SK-N-DZ (cell line): ENCODE measurements at places on chromosomes 3 and 15.

DNA sequence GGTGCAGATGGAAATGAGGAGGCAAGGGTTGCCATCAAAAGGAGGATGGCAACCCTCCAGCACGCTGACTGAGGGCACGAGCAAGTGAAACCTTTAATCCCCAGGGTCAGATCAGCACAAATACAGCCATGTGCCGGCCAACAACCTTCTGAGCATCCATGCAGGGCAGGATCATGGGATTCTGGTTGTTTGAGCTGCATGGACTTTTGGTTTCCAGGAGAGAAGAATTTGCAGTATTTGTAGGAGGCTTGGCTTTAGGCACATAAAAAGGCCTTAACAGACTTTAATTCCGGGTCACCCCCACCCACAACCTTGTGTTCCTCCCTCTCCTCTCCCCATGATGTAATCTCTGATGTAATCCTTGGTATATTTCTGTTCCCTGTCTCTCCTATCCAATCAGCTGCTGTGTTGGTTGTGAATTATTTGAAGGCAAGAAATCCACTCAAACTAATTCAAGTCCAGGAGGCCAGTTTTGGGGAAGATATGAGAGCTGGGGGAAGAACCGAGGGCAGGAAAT lies 254.3 kb downstream of the SHQ1 start:
- DNase-seq = no peak

GRCh38 chr3:18134386-18135059 lies 290.6 kb downstream of the SATB1 start:
- DNase-seq = no peak

- no peak for DNase-seq
Measured at GRCh38 chr3:98457543-98457942, 5.5 kb upstream of the OR5K1 start.

DNA sequence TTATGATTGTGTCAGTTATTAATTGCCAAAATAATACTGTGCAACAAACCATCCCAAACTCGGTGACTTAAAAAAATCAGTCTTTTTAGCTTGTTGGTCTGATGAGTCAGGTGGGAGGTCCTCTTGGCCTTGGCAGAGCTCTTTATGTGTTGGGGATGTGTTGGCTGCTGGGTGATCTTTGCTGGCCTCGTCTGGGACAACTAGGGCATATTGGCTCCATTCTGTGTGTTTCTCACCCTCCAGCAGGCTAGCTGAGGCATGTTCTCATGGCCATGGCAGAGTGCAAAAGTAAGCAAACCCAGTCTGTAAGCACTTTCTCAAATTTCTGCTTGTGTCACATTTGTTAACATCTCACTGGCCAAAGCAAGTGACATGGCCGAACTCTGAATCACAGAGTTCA lies 251.6 kb downstream of the RPLP1 start:
- DNase-seq = no peak

DNA sequence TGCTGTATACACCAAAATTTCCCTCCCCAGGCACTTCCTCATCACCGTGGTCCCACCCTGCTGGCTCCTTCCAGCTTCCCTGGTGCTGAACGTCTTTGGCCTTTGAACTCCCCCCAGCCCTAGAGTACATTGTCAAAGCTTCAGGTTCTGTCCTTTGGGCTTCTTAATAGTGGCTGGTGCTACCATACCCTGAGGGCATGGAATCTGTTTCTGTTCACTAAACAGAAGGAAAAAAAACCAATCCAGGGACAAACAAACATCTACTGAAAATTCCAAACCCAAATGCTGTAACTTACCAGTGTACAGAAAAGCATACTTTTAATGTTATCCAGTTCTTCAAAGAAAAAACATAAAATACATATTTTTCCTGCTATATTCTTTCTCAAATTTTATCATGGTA lies 148.7 kb downstream of the MYLK start:
- no peak for DNase-seq

GRCh38 chr15:60912984-60913697 lies 316.0 kb downstream of the RORA start:
- no peak for DNase-seq

GRCh38 chr15:26083457-26083856 lies 220.3 kb upstream of the ATP10A start:
- no peak for DNase-seq

DNA sequence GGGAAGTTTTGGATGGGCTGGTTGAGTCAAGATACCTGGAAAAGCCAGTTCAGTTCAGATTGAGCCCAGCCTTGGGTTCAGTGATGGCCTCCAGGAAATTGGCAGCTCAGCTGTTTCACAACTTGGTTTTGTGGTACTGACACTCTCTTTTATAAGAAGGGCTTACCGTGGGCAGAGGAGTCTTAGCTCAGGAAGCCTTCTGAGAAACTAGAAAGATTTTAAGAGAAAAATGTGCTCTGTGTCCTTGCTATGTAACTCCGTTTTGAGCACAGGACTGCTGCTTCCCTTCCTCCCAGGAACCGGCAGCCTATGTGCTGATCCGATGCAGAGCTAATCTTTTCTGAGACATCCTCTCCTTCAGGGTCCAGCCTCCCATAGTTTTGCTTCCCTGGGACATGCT lies 46.6 kb upstream of the RASGRP1 start:
- DNase-seq = no peak

DNA sequence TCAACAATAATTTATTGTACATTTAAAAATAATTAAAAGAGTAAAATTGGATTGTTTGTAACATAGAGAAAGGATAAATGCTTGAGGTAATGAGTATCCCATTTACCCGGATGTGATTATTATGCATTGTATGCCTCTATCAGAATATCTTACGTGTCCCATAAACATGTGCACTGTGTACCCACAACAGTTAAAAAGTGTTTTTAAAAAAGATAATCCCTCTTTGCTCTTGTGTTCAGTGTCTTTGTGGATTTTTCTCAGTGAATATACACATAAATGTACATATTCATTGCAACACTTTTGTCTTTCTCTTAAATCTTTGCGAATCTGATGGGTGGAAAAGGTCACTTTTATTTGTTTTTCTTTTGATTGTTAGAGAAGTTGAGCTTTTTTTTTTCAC lies 20.4 kb downstream of the YEATS2 start:
- no peak for DNase-seq

- DNase-seq = no peak
Measured at GRCh38 chr15:73050561-73051295, 1.5 kb upstream of the NEO1 start.

GRCh38 chr3:197353867-197354567 lies 55.6 kb upstream of the DLG1 start:
- DNase-seq = no peak

DNA sequence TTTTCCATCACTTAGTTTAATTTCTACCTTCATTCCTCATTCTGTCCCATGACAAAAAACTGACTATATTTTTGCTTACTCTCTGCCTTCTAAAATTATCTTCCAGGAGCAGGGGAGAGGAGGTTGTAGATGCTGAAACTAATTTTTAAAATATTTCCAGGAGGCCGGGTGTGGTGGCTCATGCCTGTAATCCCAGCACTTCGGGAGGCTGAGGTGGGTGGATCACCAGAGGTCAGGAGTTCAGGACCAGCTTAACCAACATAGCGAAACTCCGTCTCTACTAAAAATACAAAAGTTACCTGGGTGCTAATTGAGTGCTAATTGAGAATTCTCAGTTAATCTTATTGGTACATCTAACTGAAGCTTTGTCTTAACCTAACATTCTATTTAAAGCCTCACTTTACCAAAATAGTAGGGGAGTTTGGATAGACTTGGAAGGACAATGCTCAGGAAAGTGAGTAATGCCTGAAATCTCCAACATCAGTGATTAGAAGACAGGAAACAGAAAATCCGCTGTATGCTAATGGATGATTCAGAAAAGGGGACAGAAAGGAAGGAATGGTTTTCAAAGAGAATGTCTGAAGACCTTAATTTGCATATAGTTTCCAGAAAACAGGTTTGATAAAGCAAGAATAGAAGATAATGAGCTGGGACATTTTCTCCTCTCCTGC lies 336.1 kb downstream of the GBE1 start:
- DNase-seq = no peak

DNA sequence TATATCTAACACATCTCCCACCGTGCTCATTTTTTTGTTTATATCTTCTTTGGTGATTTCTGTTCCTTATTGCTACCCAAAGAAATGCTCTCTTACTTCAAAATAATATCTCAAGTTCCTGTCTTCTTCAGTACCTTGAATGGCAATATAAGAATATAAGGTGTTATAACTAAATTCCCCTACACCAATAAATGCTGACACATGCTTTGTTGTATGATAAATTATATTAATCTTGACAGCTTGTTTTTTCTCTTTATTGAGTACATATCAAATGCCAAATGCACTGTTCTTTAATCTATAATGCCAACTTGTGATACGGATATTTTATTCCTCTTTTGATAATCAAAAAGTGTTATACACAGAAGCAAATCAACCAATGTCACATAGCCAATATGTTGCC lies 540.3 kb downstream of the PYDC2 start:
- no peak for DNase-seq

DNA sequence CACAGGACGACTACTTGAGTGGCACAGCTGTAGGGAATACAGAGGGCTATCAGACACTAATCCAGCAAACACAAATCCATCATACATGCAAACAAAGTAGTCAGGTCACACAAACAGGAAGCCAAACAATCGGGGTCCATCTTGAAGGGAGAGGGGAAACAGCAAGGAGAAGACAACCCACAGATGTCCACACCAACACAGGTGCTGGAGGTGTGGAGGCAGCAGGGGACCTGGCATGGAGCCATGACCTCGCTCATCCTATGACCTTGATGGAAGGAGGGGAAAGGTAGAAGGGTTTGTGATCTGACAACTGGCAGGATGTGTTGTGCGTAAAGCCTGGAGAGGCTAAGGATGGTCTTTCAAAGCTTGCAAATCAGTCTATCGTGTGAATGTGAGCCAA lies 39.9 kb upstream of the SKOR1 start:
- no peak for DNase-seq

- DNase-seq = no peak
Measured at GRCh38 chr15:64092075-64092820, 1.4 kb downstream of the CIAO2A start.

- no peak for DNase-seq
Measured at GRCh38 chr15:67769497-67770357, 55.6 kb upstream of the SKOR1 start.

DNA sequence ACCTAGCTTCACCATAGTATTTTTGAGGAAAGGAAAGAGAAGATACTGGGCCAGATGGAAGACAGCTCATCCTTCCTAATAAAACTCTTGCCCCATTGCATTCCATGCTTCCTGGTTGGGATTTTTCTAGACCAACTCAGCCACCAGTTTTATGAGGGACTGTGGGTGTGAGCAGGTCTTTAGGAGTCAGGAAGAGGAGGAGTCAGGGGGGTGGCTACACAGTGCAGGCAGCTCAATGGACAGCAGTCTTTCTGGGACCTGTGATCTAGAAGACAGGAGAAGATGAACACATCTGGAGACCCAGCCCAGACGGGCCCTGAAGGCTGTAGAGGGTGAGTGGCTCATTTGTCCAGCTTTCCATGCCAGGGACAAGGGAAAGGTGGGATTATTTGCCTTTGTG lies at the start of gene NOX5:
Gene NOX5, plus strand, starts transcription at position 242 of the 400 bp plus-strand sequence. Its CDS starts 41 bp downstream, at position 283.
- no peak for DNase-seq

- no peak for DNase-seq
Measured at GRCh38 chr15:63218100-63218808, 28.8 kb downstream of the RAB8B start.

DNA sequence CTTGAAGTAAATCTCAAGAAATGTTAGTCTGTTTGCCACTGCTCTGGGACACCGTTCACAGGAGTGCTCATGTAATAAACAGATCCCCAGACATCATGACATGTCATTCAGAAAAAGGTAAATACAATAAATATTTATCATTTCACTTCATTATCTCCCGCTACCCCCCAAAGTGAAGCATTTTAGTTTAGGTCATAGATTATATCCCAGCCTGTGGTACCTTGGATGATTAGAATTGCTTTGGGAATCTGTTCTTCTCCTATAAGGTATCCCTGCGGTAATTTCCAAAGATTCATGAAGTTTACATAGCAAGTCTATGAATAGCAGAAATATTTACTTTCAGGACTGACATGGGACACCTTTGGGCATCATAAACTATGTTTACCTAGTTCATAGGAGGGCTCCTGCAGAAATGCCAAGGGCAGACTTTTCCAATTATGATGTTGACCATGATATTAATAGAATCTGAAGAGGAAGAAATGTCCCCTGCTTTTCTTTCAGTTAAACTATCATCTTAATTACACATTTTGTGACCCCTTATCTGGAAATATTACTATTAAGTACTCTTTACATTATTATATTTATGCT lies 268.0 kb downstream of the NAALADL2 start:
- no peak for DNase-seq

- DNase-seq = no peak
Measured at GRCh38 chr15:88651136-88651732, 12.4 kb downstream of the ISG20 start.

GRCh38 chr3:15766406-15766805 lies 31.4 kb downstream of the ANKRD28 start:
- no peak for DNase-seq

DNA sequence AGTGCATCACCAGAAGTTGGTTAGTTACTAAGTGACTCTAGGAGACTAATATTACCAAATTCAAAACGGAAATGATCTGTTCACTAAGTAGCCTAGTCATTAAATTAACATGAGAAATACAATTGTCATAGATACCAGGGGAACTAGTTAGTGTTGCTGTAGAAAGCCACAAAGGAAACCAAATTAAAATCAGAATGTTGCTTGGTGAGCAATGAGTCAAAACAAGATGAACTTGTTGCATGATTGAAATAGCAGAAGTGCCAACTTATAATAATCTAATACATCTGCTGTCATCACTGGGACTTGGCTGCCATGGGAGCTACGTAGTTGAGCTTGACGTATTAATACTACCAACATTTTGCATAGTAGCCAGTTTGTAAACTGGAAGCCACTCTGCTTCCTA lies 458.1 kb downstream of the DIPK2A start:
- DNase-seq = no peak

GRCh38 chr3:39405687-39406367 lies 693 bp upstream of the RPSA start:
- no peak for DNase-seq

GRCh38 chr15:66981771-66982170 lies 83.6 kb upstream of the SMAD3 start:
- no peak for DNase-seq

- DNase-seq = no peak
Measured at GRCh38 chr3:700514-700913, 392.3 kb upstream of the CNTN6 start.

DNA sequence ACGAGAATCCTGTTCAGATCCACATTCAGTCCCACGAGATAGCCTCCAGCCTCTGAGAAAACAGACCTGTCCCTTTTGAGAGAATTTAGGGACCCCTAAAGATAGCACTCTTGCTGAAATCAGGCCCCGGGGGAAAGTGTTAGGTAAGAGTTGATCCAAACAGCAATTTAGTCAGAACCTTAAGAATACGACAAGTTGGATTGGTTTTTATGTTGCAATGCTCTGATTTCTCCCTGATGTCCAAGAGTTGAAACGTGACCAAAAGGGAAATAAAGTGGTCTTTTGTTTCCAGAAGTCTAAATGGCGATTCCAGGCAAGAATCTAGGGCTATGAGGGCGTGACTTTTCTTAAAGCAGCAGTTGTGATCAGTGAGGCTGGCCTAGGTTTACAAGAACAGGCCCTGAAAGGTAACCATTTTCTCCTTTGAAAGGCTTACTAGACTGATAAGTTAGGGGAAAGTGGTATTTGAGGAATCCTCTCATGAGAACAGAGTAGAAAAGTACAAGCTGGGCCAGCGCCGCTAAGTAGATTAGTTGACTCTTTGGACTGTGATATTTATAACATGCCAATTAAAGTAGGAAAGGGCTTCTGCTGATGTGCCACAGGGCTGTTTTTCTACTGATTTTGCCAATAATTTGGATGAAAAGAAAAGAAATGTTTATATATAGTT lies 4.9 kb downstream of the MAN2A2 start:
- DNase-seq = no peak
